ENCODE measurements at places on chromosomes 13 and 19.
A peak's percentile ranks its signal among the peaks of the same experiment; 100 is the strongest.

GRCh38 chr13:39185326-39185725 lies 147.1 kb downstream of the NHLRC3 start:
- no peak for DNase-seq

GRCh38 chr13:113527272-113527958 lies 36.9 kb upstream of the DCUN1D2 start:
- DNase-seq = no peak

DNA sequence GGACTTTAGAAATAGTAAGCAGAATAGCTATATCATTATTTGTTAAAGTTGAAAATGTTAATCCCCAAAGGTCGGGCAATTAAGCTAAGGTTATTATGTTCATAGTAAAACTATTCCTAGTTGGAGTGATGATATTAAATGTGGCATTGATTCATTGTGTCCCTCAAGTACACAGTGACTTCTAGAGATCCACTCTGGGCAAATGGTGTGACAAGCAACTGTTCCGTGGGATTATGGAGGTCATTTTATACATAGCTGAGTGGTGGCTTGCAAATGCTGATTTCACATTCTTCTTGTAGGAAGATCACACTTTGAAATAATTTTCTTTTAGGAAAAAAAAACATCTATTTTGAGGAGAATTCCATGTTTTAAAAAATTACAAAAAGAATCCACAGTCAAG lies 317.8 kb downstream of the ATP8A2 start:
- DNase-seq = no peak

DNA sequence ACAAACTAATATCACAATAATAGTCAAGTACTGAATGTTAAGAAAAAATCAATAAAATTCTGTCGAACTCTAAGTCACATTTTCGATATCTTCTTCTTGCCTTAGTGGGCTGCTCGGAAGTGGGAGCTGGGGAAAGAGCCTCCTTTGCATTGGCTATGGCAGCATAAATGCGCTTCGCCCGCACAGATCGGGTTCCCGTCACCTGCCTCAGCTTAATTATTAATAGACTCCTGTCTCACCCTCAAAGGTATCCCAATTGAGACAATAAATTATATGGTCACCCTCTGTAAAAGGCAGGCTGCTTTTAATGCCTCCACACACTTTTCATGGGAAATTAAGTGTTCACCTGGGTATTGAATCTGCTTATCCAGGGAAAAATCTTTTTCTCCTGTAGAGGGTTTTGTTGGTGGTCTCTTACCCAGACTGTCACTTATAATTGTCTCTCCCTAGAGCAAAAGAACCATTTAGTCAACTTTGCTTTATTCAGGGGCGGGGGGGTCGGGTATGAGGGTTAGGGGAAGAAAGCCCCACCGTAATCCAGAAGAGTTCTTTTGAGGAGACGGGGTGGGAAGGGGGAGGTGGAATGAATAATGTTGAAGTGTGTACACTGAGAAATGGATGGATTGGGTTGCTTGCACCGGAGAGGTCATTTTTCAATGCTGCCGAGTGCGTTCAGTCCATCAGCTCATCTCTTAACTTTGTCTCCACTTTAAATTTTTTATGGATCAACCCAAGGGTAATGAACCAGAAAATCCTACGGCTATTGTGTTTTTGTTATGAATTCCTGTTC lies 682.6 kb upstream of the SGCG start:
- DNase-seq = peak; percentile 65

GRCh38 chr19:4278419-4279266 lies at the start of gene SHD:
Gene SHD (plus strand): TSS chr19:4279266. CDS start chr19:4280064, 798 bp downstream.
- DNase-seq = no peak

DNA sequence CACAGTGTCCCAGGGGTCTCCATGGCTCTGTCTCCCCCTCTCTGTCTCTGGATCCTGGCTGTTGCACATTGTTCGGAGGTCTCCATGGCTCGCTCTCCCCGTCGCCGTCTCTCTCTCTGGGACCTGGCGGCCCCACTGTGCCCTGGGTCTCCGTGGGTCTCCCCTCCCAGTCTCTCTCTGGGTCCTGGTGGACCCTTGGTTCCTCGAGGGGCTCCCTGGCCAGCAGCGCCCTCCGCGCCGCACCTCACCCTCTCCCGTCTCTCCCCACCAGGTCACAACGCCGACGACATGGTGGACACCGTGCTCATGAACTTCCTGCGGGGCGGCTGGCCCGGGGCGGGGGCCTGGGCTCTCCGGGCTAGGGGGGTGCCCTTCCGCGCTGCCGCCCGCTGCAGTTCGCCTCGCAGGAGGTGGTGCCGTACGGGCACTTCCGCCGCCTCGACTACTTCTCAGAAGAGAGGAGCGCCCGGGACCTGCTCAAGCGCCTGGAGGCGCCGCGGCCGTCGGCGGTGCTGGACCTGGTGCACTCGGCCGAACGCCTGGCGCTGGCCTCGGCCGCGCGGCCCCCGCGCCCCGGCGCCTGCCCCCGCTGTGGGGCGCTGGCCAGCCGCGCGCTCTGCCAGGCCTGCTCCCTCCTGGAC lies 29.1 kb downstream of the SIGLEC5 start:
- no peak for DNase-seq

DNA sequence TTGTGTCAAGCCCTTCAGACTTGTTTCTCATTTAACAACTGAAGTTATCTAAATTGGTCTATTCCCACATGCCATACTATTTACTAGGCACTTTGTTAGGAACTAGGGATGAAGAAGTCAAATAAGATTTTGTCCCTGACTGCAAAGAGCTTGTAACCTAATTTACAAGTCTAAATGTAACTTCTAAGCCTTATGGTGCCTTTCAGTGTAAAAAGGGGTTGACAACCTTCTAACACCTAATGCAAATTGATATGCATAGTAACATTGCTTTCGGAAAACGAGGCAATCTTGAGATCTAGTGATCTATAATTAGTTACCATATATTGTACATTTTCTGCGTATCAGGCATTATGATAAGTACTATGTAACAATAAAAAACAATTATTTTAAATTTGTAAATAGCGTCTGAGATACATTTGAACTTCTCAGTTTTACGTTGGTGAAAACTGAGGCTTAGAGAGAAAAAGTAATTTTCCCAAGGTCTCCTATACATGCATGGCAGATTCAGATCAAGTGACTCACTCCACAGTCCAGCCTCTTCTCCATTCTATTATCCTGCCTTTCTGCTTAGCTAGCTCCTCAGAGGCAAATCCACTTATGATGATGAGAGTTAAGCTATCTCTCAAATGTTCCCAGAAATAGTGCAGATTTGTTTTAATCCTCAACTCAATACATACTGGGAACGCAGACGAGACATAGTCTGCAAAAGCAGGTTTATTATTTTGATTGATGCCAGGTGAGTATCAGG lies 764.9 kb upstream of the SLITRK5 start:
- no peak for DNase-seq

DNA sequence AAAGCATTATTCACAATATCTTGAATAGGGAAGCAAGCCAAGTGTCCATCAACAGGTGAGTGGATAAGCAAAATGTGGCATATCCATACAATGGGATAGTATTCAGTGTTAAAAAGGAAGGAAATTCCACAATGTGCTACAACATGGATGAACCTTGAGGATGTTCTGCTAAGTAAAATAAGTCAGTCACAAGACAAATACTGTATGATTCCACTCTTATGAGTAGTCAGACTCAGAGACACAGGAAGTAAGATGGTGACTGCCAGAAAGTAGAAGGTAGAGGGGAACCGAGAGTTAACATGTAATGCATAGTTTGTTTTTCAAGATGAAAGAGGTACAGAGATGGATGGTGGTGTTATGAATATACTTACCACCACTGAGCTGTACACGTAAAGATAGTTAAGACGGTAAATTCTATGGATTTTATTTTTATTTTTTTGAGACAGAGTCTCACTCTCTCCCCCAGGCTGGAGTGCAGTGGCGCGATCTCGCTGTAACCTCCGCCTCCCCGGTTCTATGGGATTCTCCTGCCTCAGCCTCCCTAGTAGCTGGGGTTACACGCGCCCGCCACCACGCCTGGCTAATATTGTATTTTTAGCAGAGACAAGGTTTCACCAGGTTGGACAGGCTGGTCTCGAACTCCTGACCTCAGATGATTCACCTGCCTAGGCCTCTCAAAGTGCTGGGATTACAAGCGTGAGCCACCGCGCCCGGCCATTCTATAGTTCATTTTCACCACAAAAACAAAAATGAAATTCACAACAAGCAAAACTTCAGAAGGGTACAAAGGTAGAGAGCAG lies 1.0 kb upstream of the CHAMP1 start:
- DNase-seq = no peak

DNA sequence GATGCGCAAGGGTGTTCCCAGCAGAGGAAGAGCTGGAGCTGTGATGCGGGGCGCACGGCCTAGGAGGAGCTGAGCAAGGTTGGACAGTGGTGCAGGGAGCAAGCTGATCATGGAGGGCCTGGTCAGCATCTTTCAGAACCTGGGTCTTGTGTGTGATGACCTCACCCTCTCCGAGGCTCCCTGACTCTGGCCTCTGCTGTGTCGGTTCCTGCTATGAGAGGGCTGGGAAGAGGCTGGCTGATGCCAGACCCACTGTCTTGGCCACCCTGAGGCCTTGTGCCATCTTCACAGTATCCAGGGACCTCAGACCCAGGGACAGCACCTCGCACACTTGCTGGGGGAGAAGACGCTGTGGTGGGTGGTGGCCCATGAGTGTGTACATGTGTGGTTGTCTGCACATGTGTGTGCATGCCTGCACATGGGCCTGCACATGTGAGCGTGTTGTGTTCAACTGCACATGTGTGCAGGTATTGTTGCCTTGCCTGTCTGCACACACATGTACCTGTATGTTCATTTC lies 16.5 kb upstream of the C13orf46 start:
- DNase-seq = no peak

DNA sequence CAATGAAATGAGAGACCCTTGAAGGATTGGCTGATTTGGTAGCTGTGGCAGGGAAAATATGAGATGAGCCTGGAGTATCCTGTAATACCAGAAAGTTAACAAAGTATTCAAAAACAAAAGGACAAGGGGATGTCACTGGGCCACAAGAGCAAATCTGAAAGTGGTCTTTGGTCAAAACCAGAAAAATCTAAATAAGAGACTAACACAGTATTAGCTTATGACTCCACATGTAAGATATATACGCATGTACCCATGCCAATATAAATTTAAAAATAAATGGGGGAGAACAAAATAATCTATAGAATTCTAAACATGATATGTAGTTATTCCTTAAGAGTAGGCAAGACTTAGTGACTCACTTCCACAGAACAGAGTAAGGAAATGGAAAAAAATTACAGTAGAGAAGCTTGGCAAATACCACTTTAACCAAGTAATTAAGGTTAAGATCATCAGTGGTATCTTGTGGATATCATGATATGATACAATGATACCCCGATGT lies 16.9 kb downstream of the KLF12 start:
- DNase-seq = no peak

- no peak for DNase-seq
Observed at GRCh38 chr13:30808600-30808999, 73.3 kb downstream of the ALOX5AP start.

GRCh38 chr13:77699059-77699680 lies 1.7 kb downstream of the SLAIN1 start:
- DNase-seq = no peak

DNA sequence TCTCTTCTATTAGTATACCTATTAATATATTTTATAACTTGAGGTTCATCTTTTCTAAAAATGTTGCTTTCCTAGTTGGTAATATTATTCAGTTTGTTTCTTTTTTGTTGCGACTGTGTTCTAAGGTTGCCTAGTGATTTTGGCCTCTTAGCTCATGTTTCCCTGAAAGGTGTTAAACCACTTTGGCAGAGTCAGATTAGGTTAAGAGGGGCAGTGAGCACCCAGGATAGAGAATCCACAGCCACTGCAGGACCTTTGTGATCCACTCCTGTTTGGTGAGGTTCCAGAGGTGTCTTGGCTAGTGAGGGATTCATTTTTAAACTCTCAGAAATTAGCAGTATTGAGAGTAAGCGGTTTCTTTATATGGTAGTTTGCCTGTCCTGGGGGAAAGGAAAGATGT lies 14.9 kb upstream of the GPR18 start:
- no peak for DNase-seq

- DNase-seq = no peak
Observed at GRCh38 chr13:79631051-79631659, 150.2 kb downstream of the NDFIP2 start.

- DNase-seq = no peak
Observed at GRCh38 chr19:45667620-45668341, at the start of gene GIPR. Gene GIPR (plus strand): TSS chr19:45668221. CDS start chr19:45669521, 1,300 bp downstream.

DNA sequence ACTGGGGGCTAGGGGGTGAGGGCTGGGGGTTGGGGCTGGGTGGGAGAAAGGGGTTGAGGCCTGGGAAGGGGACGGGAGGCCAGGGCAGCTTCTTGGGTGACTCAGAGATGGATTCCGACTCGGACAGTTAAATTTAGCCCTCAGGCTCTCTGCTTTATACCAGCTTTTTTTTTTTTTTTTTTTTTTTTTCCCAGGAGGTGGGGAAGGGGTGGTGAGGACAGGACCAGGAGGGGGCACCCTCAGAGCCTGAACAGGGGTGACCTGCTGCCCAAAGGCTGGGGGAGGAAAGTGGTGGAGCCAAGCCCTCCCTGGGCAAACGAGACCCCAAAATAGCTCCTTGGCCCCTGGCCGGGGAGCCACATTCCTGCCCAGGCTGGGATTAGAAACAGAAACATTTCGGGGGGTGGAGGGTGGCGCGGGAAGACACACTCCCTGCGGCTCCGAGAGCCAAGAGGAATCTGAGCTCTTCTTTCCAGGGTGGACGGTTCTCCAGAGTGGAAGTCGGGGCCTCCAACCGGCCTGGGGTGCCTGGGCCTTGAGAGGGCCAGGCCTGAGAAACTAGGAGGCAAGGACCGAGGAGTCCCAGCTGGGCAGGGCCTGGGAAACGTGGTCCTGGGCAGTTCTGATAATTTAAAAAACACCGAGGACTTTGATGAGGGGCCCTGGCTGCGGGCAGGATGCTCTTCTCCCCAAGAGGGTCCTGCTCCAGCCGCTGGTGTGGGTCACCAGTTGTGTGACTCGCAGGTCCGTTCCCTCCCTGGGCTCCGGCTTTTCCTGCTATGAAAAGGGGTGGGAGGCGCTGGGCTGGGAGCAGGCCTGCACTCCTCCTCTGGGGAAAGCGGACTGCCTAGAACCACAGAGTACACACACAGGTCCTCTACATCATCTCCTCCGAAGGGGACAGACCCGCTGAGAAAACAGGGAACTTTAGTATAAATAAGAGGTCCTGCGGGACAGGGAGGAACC lies 813 bp upstream of the DMPK start:
- no peak for DNase-seq
